ENCODE measurements at places on chromosomes 5 and 9.

DNA sequence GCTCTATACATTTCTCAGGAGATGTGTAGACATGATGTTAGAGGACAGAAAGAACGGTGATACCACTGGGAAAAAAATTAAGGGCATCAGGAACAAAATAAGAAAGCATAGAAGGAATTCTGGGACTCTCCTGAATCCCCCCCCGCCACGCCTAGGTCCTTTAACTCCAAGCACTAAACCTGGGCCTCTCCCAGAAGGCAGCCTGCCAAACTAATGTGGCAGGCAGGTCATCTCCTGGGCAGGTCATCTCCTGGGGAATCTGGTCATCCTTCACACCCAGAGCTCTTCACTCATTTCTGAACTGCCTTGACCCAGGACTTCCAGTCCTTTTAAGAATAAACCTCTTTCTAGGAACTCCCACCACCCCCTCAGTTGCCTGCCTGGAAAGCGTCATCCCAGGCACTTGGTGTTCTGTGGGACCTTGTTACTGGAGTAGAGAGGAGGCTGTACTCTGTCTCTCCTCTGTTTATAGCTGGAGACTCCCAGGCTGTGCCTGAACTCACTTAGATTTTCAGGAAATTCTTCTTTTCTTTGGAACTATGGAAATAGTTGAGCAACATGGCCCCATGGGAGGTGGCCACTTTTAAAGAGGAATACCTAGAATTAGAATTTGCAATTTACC lies 24.1 kb downstream of the PSAT1 start:
- DNase-seq = no peak

GRCh38 chr9:125254231-125254630 lies 7.4 kb upstream of the GAPVD1 start:
- DNase-seq = no peak

GRCh38 chr9:90825586-90825985 lies 24.0 kb downstream of the SYK start:
- DNase-seq = no peak

GRCh38 chr5:89697581-89697980 lies 712.0 kb downstream of the CETN3 start:
- no peak for DNase-seq

DNA sequence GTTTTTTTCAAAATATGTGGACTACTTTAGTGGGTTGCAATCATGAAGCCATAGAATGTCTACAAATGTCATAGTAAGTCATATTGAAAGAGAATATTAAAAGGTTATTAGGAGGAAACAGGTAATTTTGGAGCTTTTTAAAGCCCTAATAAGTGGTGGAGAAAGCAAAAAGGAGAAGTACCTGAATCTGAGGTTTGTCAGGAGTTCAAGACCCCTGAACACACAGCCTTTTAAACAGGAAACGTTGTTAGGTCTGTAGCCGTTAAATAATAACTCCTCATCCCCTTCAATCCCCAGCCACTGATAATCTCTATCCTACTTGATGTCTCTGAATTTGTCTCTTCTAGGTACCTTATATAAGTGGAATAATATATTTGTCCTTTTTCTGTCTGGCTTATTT lies 51.1 kb downstream of the SPEF2 start:
- DNase-seq = no peak

- DNase-seq = no peak
Measured at GRCh38 chr5:154690488-154690887, 64.7 kb upstream of the LARP1 start.

- DNase-seq = no peak
Measured at GRCh38 chr5:168086104-168086610, 205.3 kb upstream of the WWC1 start.

DNA sequence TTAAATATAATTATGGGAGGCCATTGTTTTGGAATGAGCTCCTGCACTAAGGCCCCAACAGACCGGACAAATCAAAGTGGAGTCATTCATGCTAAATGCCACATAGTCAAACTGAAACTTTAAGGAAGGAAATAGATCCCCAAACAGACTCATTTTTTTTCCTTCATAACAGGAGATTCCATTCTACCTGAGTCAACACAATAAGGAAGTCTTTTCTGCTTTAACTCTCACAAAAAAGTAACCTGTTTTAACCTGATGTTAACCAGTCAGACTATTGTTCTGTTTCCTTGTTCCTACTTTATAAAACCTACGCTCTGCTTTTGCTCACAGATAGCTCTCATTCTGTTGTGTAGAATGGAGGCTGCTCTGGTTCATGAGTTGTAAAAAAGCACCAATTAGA lies 234.9 kb downstream of the YTHDC2 start:
- no peak for DNase-seq

- no peak for DNase-seq
Measured at GRCh38 chr5:179405426-179406030, 60.3 kb upstream of the ADAMTS2 start.

GRCh38 chr5:141564216-141564692 lies 54.5 kb downstream of the DIAPH1 start:
- DNase-seq = no peak

DNA sequence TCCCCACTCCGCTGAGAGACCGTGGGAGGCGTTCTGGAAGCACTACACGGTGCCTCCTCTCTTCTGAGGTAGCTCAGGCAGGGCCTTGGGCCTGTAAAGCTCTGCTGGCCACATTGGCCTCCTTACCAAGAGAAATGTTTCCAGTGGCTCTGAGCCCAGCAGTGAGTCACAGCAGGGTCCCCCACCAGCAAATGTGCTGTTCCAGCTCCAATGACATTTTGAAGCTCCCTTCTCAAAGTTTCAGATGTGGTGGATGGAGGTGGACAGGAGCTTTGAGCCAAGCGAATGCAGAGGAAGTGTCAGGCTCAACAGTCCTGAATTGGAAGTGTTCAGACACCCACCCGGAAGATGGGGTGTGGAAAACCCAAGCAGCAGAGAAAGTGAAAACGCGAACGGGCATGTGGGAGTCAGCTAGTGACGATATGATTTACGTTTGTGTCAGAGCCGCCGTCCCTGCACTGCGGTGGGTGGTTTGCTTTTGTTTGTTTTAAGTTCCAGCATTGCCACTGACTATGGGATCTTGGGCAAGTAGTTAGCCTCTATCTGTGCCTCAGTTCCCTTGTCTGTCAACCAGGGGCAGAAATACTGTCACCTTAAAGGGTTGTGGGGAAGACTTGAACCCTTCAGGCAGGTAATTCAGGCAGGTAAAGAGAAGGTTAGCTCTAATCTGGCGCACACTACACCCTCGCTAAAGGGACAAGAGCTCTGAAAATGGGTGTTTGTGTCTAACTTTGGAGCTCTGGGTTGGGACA lies 38.2 kb downstream of the C5orf15 start:
- no peak for DNase-seq

- DNase-seq = no peak
Measured at GRCh38 chr5:18312016-18312415, 677.8 kb downstream of the TAF11L14 start.

GRCh38 chr5:116497631-116498030 lies 77.0 kb downstream of the SEMA6A start:
- no peak for DNase-seq

DNA sequence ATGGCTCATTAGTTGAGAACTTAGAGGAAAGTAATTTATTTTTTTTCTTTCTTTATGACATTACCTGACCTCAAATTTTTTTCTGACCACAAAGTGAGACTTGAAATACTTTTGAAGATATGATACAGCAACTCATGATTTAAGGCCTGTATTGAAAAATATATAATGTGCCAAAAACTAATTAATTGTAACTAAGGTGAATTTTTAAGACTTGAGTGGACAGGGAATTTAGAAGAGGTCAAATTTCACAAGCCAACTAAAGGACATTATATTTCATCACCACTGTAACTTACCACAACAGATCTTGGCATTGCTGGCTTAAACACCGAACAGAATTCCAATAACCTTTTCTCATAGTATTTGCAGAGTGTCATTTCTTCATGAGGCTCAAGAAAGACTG lies 1.8 kb downstream of the CCNH start:
- DNase-seq = no peak
